ENCODE measurements at places on chromosomes 12 and 14.

DNA sequence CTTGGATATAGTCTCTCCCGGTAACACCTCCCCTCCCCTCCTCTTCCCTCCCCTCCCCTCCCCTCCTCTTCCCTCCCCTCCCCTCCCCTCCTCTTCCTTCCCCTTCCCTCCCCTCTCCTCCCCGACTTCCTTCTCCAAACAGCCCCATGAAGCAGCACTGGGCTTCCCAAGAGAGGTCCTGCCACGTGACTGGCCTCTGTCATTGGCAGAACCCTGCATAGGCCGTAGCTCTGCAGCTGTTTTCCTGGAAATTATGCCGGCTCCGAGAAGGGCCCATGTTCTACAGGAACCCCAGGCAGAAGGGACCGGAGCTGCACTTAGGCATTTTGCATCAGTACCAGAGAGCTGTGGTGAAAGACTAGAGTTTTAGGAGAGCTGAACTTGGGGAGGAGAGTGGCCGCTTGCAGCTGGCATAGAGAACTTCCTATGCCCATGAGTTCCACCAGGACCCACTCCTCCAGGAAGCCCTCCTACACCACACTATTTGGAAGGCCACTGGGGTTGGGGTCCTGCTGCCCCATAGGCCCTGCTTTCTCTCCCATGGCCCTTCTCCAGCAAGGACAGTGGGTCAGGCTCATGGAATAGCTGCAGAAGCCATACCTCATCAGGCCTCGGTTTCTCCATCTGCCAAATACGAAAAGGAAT lies 5.1 kb upstream of the TNFAIP2 start:
- no peak for DNase-seq
- H3K27me3 ChIP-seq = peaks cover 20% of the 10 kb centered on the region
- no peak overlapping the region for H3K4me3 ChIP-seq
- no peaks in the 10 kb centered on the region for H3K36me3 ChIP-seq

- no peak overlapping the region for H3K27ac ChIP-seq
- no peaks in the 10 kb centered on the region for H3K27me3 ChIP-seq
Observed at GRCh38 chr12:113086249-113087164, 30.0 kb downstream of the DTX1 start.

DNA sequence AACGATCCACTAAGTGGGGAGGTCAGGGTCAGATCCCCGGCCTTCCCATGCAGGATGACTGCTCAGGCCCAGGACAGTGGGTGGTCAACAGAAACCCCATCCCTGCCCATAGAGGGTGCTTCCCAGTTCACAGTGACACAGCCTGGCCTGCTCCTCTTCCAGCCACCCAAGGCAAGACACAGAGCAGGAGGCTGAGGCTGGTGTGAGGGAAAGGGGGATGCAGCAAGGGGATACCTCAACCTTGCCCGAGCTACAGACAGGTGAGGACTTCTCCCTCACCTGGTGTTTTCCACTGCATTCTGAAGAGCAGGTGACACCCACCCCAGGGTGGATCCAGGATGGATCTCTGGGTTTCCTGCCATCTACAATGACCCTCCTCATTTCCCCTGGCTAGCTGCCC lies 106.7 kb downstream of the KIF26A start:
- H3K4me3 ChIP-seq = no peak overlapping the region
- H3K27ac ChIP-seq = no peak overlapping the region
- H3K4me1 ChIP-seq = no peaks in the 10 kb centered on the region
- DNase-seq = no peak
- H3K36me3 ChIP-seq = no peaks in the 10 kb centered on the region

GRCh38 chr14:71206766-71207371 lies 299.6 kb downstream of the PCNX1 start:
- H3K27ac ChIP-seq = no peak overlapping the region
- no peak overlapping the region for H3K4me3 ChIP-seq
- H3K4me1 ChIP-seq = no peaks in the 10 kb centered on the region
- H3K27me3 ChIP-seq = no peaks in the 10 kb centered on the region
- DNase-seq = no peak

DNA sequence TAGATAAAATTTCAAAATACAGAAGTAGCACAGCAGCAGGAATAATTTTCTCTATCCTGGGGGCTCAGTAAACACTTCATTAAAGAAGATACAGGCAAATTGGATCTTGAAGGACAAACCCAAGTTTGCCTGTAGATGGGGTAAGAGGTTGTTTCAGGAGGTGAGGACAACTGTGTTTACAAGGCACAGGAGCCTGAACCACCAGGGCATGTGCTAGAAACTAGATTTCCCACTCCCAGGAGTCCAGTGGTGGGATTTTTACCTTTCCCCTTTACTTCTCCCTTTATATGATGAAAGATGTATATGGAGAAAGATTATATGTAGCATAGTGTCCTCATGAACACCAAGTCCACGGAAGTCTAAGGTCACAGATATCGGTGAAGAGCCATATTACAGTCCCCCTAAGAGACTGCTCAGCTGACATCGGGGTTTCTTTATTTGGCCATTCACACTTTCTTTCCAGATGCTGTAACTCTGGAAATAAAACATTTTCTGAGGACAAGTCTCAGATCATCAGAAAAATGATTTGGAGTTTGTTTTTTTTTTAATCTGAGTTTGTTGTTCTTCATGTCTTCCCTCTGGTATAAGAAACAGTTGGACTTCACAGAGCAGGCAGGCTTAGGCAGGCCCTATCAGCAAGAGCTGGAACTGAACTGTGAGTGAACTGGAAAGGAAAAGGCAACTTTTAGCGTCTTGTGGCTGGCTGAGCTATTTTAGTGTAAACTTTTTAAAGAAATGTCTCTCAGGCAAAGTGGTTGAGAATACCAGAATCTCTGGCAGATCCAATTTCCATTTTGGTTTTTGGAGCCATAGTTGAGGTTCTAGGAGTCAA lies 8.0 kb upstream of the EVL start:
- no peaks in the 10 kb centered on the region for H3K27me3 ChIP-seq
- DNase-seq = no peak
- no peaks in the 10 kb centered on the region for H3K4me1 ChIP-seq

- H3K36me3 ChIP-seq = no peaks in the 10 kb centered on the region
- no peaks in the 10 kb centered on the region for H3K4me1 ChIP-seq
- DNase-seq = no peak
Observed at GRCh38 chr14:85824526-85824925, 294.6 kb downstream of the FLRT2 start.

DNA sequence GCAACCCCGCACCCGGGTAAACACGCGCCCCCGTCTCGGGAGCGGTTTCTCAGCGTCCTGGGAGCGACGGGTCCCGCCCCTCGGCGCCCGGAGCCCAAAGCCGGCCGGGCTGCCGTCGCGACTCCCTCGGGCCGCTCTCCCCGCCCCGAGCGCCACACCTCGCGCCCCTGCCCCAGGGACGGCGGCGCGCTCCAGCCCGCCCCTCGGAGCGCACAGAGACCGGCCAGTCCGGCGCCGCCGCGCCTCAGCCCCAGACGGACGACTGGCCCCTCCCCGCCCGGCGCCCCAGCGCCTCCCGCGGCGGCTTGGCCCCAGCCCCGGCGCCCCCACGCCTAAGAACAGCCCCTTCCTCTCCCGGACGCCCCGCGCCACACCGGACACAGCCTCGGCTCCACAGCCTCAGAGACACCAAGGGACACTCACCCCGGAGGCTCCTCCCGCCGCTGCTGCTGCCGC lies 411 bp downstream of the BTBD7 start:
- peak overlapping the region; percentile 81 for H3K4me3 ChIP-seq
- DNase-seq = peak; percentile 40
- H3K27ac ChIP-seq = peak overlapping the region; percentile 84
- H3K36me3 ChIP-seq = no peaks in the 10 kb centered on the region

GRCh38 chr14:58744801-58745394 lies 107.1 kb downstream of the DACT1 start:
- H3K27ac ChIP-seq = no peak overlapping the region
- no peaks in the 10 kb centered on the region for H3K27me3 ChIP-seq
- H3K36me3 ChIP-seq = no peaks in the 10 kb centered on the region
- H3K4me1 ChIP-seq = no peaks in the 10 kb centered on the region
- H3K4me3 ChIP-seq = no peak overlapping the region

- H3K27ac ChIP-seq = no peak overlapping the region
- DNase-seq = no peak
- H3K27me3 ChIP-seq = 0 out of 2 replicates have a peak, but pooled peaks cover 3% of the 10 kb centered on the region
- H3K36me3 ChIP-seq = no peaks in the 10 kb centered on the region
- no peaks in the 10 kb centered on the region for H3K4me1 ChIP-seq
Observed at GRCh38 chr14:92316176-92316575, 6.8 kb upstream of the SLC24A4 start.

- H3K36me3 ChIP-seq = no peaks in the 10 kb centered on the region
- no peak overlapping the region for H3K27ac ChIP-seq
- no peaks in the 10 kb centered on the region for H3K27me3 ChIP-seq
Observed at GRCh38 chr14:81122326-81122725, 98.4 kb downstream of the GTF2A1 start.

DNA sequence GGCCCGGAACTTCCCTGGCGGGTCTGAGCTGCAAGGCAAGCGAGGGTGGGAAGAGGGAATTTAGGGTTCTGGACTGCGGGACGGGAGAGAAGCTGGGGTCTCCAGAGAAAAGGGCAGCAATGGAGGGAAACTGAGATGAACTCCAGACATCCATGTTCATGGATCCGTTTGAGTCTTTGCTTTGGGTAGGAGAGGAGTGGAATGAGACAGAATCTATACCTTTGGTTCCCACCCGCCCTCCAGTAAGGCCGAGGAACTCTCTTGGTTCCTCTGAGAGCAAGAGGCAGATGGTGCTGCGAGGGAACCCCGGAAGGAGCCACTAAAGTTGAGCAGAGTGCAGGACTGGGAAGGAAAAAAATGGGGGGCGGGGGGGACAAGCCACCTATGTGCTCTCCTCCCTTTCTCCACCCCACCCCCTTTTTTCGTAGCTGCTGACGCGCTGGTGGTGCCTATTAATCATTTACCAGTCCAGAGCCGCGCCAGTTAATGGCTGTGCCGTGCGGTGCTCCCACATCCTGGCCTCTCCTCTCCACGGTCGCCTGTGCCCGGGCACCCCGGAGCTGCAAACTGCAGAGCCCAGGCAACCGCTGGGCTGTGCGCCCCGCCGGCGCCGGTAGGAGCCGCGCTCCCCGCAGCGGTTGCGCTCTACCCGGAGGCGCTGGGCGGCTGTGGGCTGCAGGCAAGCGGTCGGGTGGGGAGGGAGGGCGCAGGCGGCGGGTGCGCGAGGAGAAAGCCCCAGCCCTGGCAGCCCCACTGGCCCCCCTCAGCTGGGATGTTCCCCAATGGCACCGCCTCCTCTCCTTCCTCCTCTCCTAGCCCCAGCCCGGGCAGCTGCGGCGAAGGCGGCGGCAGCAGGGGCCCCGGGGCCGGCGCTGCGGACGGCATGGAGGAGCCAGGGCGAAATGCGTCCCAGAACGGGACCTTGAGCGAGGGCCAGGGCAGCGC lies 1.2 kb downstream of the SSTR1 start:
- no peaks in the 10 kb centered on the region for H3K36me3 ChIP-seq
- DNase-seq = peak; percentile 33
- H3K4me3 ChIP-seq = peak overlapping the region; percentile 47
- peaks cover 5% of the 10 kb centered on the region for H3K27me3 ChIP-seq
- H3K27ac ChIP-seq = no peak overlapping the region

DNA sequence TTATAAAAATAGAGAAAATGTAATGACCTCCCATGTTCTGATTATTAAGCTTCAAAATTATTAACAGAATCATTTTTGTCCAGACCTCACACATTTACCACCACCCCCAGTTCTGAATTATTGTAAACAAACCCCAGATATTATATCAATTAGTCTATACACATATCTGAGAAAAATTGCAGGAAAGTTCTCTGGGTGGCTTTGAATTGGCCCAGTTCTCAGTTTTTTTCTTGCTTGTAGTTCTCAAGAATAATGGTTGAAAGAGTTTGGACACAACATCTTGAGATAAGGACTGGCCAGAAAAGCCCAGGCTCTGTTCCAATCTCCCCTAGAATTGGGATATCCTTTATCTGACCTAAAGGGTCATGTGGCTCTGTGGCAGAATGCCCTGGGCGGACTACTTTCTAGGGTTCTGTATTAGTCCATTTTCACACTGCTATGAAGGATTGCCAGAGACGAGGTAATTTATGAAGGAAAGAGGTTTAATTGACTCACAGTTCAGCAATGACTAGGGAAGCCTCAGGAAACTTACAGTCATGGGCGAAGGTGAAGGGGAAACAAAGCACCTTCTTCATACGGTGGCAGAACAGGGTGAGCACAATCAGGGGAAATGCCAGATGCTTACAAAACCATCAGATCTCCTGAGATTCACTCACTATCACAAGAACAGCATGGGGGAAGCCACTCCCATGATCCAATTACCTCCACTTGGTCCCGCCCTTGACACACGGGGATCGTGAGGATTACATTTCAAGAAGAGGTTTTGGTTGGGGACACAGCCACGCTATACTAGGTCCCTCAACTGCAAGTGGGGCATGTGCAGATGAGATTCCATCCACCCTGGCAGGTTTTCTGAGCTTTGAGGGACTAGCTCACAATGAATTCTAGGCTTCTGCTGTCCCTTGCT lies 1504.6 kb upstream of the FLRT2 start:
- no peak for DNase-seq
- no peaks in the 10 kb centered on the region for H3K4me1 ChIP-seq
- H3K4me3 ChIP-seq = no peak overlapping the region

GRCh38 chr12:13094367-13094766 lies 9.1 kb downstream of the GSG1 start:
- H3K27me3 ChIP-seq = peaks cover under 1% of the 10 kb centered on the region
- no peak overlapping the region for H3K4me3 ChIP-seq
- no peaks in the 10 kb centered on the region for H3K36me3 ChIP-seq
- H3K27ac ChIP-seq = no peak overlapping the region
- H3K4me1 ChIP-seq = peaks cover 18% of the 10 kb centered on the region

- H3K4me3 ChIP-seq = no peak overlapping the region
- no peak for DNase-seq
- no peaks in the 10 kb centered on the region for H3K4me1 ChIP-seq
- peaks cover 61% of the 10 kb centered on the region for H3K36me3 ChIP-seq
Observed at GRCh38 chr12:32821293-32821692, 65.6 kb upstream of the YARS2 start.

Measured in HepG2 (cell line).